ENCODE measurements at places on chromosomes 7 and 10. TPM values are rescaled to one million over a fixed set of nuclear protein-coding genes. Genes with fewer than 3 reads are reported as not detected.

The FAM180A gene
- 2.8 TPM for total RNA-seq

The SLC26A5 gene
- 0.20 TPM for total RNA-seq

The OR2A25 gene
- not detected for total RNA-seq

The RABGEF1 gene
- total RNA-seq = 28.1 TPM

The RAB19 gene
- total RNA-seq = 0.49 TPM

The GSTO2 gene
- total RNA-seq = 6.3 TPM

The WNT8B gene
- not detected for total RNA-seq

The STEAP4 gene
- 10.1 TPM for total RNA-seq

The SCRN1 gene
- total RNA-seq = 29.2 TPM

The ADAP1 gene
- total RNA-seq = 5.9 TPM

The HTRA1 gene
- total RNA-seq = 185 TPM

The SPDYE2 gene
- not detected for total RNA-seq

The TUBB8 gene
- total RNA-seq = not detected

The SPDYE16 gene
- total RNA-seq = 0.10 TPM

The RNF32 gene
- 0.89 TPM for total RNA-seq

The INPP5A gene
- total RNA-seq = 32.5 TPM

The SYT15B gene
- 0.59 TPM for total RNA-seq

Measured in skin of body (tissue), 3 donors.